H4 (cell line): ENCODE measurements at places on chromosomes 5 and 9. TPM values are rescaled to one million over a fixed set of nuclear protein-coding genes. Genes with fewer than 3 reads are reported as not detected.

DNA sequence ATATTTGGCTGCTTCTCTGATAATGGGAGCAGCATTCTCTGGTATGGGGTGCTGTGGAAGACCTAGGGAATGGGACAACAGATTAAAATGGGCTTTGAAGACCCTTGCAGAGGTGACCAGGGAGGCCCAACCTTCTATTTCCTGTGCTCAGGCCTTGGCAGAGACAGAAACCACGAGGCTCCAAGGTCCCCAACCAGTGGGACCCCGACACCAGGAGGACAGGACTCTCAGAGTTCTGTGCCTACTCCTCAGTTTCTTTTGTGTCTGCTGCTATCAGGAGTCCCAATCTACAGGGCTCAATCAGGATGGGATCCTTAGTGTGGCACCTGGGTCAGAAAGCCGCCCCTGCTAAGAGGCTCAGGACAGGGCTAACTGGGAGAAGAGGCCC lies 29.3 kb downstream of the CSF2 start:
- no peak for DNase-seq

- no peak for DNase-seq
Measured at GRCh38 chr9:23598994-23599393, 227.0 kb downstream of the ELAVL2 start.

The LCN9 gene
- total RNA-seq, result not detected in 2 replicates

GRCh38 chr5:6498968-6499367 lies 50.3 kb downstream of the UBE2QL1 start:
- DNase-seq, result no peak

GRCh38 chr5:81268521-81269196 lies 32.7 kb upstream of the ZCCHC9 start:
- peak; percentile 39 for DNase-seq

GRCh38 chr5:53890490-53890889 lies 330.1 kb downstream of the NDUFS4 start:
- DNase-seq, result no peak

DNA sequence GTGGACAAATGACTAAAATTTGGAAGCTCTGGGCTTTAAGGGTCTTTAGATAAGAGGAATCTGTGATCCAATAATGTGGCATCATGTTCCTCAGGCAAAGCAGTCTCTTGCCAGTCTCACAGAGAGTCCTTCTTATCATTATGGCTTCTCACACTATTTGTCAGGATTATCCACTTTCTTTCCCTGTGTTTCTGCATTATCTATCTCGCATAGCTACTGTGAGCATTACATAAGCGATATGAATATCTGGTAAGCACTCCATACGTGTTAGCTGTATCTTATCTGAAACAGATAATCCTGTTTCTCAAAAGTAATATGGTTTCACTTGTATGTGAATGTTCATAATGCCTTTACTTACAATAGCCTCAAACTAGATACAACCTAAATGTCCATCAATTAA lies 9.6 kb downstream of the MCC start:
- no peak for DNase-seq

The TXNDC15 gene
- 107 and 129 TPM in 2 replicates for total RNA-seq

GRCh38 chr5:36552651-36553393 lies 53.6 kb upstream of the SLC1A3 start:
- DNase-seq, result peak; percentile 58

GRCh38 chr9:24071716-24072115 lies 245.7 kb upstream of the ELAVL2 start:
- no peak for DNase-seq

DNA sequence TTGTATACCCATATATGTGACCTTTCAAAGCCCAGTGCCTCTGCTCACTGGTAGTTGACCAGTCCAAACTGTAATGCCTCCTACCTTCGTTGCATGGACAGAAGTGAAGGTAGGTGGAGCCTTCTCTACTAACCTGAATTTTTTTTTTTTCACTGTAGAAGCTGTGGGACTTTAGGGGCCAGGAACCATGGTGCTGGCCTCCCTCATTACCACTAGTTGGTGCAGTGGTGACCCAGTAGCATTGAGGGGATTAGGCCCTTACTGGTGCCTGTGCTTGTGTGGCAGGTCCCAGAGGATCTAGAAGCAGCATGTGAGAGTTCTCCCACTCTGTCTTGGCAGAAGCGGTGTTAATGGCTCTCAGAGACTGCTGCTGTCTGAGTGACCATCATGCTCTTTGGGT lies 2.3 kb downstream of the RALGPS1 start:
- DNase-seq, result no peak

DNA sequence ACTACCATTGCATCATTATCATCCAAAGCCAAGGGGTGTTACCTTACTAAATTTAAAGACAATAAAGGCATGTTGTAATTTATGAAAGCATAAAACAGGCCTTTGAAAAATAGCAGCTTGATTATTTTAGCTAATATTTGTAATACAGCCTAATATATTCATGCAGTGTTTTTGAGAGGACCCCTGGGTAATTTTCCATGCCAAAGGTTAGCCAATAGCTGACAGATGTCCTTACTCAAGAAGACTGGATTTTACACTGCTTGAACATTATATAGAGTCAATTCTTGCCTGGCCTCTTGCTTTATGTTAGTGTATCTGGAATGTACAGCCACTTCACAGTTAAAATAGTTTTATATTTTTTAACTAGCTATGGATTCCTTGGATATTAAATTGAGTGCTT lies 337.8 kb upstream of the PAPPA start:
- no peak for DNase-seq

The CORO2A gene
- 2.1 and 3.0 TPM in 2 replicates for total RNA-seq

DNA sequence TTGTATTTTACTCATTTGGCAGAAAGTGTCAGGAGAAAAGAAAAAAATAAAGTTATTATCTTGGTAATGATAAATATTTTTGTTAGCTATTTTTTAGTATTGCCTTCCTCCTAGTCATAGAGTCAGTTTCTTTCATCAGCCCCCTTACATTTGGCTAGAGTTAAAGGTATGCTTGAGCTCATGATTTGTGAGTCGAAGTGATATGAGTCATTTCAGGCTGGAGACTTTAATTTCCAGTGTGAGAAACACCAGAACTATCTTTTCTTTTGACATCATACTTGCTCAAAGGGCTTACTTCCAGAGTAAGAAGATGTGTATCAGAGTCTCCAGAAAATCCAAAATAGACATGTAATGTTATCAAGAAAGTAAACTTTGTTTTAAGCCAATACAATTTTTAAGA lies 746.7 kb upstream of the TYRP1 start:
- DNase-seq, result no peak

DNA sequence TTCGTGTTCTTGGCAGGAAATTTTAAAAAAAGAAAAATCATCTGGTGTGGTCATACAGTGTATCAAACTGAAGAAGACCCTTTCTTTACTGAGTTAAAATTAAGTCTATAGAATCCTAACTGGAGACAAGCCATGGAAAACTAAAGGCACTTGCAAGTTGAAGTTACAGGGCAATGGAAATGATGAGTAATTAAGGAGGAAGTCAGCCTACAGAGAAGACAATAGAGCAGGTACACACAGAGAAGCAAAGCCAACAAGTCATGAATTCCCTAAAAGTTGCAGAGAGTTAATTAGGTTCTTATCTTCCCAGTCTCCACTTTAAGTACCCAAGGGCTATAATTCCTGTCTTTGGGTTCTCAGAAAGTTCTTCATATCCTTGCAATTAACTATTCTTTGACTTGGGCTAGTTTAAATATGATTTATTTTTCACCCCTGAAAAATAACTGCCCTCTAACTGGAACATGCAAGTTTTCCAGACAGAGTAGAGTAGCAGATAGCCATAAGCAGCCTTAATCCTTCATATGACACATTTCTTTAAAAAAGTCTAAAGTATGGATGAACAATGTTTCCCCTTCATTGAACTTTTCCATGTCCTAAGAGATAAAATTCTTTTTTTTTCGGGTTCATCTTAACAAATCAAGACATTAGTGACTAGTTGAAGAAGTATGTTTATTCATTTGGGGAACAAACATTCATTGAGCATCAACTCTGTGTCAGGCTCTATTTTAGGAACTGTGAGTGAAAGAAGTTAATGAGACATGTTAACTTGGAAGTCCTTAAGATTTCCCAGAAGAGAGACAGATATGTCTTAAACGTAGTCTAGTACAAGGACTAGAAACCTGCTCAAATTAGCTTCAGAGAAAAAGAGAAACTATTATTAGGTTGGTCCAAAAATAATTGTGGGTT lies 5.2 kb upstream of the ITGA2 start:
- DNase-seq, result no peak

- DNase-seq, result no peak
Measured at GRCh38 chr9:4935001-4935672, 49.9 kb upstream of the JAK2 start.

DNA sequence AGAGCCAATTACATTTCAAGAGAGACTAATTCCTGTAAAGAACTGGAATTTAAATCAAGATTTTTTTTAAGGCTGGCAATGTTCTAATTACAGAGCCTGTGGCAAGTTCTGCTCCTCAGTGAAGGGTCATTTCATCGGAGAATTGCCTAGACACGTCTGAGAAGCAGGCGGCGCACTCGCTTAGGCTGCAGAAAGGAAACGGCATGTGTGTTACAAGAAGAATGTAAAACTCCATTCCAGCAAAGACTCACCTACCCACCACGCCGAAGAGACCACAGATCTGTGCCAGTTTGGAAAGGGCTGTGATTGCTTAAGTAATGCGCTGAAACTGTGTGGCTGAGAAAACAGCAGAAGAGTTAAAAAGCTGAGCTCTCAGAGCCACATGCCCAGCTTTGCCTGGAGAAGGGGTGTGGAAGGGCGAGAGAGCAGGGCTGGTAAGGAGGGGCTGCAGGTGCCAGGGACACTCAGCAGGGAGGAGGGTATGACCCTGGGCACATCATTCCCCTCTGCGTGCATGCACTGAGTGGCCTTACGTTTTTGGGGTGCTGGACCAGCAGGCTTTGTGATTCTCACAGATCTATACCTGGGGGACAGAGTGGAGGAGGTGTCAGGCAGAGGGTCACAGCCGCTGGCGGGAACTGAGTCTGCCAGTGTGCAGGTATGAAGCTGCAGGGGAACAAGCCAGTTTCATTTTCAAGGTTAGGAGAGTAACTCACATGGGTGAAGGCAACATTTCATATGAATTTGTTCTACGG lies 17.8 kb upstream of the SLC25A51 start:
- DNase-seq, result no peak

GRCh38 chr9:86764221-86764624 lies 183.1 kb downstream of the GAS1 start:
- DNase-seq, result no peak

DNA sequence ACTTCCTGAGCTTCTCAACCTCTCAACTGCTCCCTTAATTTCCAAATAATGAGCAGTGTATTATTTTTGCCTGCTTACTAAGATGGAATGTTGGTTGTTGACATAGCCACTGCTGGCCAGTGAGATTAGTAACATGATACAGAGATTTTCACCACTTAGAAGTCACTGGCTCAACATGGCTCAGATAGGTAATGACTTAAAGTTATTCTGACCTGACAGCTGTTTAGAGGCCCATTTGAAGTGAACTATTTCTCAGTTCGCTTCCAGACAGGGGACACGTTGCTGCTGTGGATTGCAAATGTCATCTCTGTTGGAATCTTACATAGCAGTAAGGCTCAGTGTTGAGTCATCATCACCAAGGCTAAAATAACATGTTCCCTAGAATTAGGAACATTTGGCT lies 490.2 kb downstream of the TLE4 start:
- DNase-seq, result peak; percentile 75

The PHAX gene
- 75.1 and 90.0 TPM in 2 replicates for total RNA-seq

The CDX1 gene
- total RNA-seq, result not detected in 2 replicates

- DNase-seq, result no peak
Measured at GRCh38 chr5:73442231-73442811, 6.3 kb downstream of the FOXD1 start.

- DNase-seq, result no peak
Measured at GRCh38 chr5:143648696-143649095, 163.3 kb upstream of the HMHB1 start.

- DNase-seq, result peak; percentile 51
Measured at GRCh38 chr9:87148331-87149104, 201.2 kb upstream of the GAS1 start.

DNA sequence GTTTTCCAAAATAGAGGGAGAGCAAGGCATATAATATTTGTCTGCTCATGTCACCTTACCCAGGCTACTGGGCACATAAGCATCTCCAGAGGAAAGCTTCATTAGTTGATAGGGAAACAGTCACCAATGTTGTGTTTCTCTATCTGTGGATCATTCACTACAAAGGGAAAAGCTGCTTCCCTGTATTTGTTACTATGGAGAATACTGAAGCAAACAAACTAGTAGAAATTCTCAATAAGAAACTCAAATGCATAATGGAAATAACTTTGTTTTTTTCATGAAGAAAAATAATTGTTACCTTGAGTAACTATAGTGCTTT lies 138.2 kb downstream of the PCSK1 start:
- no peak for DNase-seq

DNA sequence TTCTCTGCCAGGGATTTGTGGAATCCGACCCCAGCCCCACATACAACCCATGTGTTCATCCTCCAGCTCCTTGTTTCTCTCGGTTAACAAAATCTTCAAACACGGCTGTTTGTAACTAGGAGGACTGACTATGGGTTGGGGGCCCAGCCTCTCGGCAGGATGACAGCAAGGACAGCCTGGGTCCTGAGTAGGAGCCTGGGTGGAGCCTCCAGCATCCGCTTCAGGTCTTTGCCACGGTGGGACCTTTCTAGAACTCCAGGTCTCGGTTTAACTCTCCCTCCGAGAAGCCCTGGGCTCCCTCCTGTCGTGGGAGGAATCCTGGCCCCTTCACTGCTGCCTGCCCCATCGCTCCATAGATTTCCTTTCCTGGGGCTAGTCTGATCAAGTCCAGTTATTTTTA lies 248.5 kb downstream of the PBX3 start:
- DNase-seq, result no peak

The SCAI gene
- total RNA-seq, result 3.9 and 8.1 TPM in 2 replicates

DNA sequence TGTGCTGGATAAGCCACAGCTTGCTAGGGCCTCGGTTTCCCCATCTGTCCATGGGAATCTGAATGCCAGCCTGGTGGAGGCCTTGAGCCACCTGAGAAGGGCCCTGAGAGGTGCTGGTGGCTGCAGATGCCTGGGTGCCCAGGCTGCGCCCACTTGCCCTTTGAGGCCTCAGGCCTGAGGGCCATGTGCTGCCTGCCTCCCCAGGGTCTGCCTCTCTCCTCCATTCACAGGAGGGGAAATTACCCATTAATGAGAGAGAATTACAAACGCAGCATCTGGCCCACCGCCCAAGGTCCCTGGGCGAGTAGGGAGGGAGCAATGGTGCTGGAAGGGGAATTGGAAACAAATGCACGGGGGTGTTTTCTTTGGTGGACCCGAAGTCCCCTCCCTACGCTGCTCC lies 59.6 kb downstream of the BARX1 start:
- no peak for DNase-seq

- no peak for DNase-seq
Measured at GRCh38 chr9:9212963-9213362, 1399.8 kb downstream of the PTPRD start.

DNA sequence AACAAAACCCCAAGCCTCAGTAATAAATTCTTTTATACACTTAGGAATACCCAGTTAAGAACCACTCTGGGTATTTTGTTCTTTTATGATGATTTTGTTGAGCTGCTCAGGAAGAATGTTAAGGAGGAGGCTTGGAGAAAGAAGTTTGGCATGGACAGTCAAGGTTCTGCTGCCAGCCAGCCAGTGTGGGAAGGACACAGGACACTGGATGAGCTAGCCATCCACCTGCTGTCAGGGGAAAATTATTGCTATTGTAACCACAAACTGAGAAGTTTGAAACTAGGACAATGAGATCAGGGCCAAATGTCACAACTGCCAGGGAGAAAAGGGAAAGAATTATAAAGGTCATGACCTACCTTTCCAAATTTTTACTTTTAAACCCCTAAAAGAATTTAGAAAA lies 25.9 kb upstream of the ADAMTSL1 start:
- no peak for DNase-seq

The PCDHGA9 gene
- total RNA-seq, result 1.1 and 1.8 TPM in 2 replicates

GRCh38 chr5:22908129-22908528 lies 55.0 kb upstream of the CDH12 start:
- peak; percentile 31 for DNase-seq

The CATSPER3 gene
- 0.08 TPM in 1 of 2 replicates, not detected in the other for total RNA-seq

GRCh38 chr5:171865471-171865870 lies 79.9 kb downstream of the SMIM23 start:
- DNase-seq, result no peak
